ENCODE measurements at places on chromosomes 6 and 20.

- DNase-seq: no peak
These were observed 141.1 kb upstream of the EEF1E1 start for GRCh38 chr6:8243475-8243874.

- DNase-seq: no peak
These were observed 23.9 kb upstream of the PRL start for GRCh38 chr6:22320750-22321149.

- DNase-seq: no peak
These were observed 1.2 kb downstream of the PANK2 start for GRCh38 chr20:3890398-3890751.

DNA sequence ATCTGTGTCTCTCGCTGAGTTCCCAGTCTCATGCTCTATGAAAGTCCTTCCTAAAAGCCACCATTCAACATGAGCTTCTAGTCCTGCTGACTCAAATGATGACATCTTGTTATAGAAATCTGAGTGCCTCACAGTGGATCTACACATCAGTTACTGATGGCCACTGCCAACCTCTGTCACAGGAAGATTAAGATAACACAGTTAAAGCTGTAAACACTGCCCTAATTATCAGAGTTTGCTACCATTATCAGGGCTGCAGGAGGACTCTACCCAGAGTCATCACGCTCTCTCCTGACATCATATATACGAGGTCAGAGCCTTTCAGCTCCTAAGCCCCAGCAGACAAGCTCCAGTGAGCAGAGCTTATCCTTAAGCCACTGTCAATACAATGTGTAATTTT is 63.2 kb downstream of the HIVEP2 start:
- no peak for DNase-seq

DNA sequence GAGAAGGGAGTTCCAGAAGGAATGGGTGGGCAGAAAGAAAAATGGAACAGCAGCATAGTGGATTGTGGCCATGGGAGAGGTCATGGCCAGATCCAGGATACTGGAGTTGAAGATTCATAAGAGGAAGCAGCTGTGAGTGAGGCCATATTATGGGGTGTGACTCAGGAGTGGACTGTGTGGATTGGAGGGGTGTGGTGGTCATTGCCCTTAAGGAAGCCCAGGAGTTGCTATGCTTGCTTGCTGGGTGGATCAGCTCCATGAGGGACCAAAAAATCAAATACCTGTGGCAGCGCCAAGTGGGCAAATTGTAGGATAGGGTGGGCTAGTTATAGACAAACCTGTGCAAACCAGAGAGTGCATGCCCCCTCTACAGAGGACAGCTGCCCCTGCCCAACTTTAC is 18.3 kb downstream of the LRRC1 start:
- DNase-seq: no peak

DNA sequence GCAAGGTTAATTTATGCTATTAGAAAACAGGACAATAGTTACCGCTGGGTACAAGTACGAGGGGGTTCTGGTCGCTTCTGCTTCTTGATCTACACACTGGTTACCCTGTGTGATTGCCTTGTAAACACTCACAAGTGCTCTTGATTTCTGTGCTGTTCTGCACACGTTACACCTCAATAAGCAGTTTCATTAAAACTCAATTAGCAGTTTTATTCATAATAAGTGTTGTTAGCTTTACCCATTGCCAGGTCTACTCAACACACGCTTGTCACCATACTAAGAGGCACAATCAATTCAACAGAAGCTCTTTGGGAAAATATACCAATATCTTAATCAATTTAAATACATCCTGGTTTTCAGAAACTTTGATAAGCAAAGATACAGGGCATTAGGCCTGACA is 20.4 kb downstream of the BMP7 start:
- DNase-seq: no peak

DNA sequence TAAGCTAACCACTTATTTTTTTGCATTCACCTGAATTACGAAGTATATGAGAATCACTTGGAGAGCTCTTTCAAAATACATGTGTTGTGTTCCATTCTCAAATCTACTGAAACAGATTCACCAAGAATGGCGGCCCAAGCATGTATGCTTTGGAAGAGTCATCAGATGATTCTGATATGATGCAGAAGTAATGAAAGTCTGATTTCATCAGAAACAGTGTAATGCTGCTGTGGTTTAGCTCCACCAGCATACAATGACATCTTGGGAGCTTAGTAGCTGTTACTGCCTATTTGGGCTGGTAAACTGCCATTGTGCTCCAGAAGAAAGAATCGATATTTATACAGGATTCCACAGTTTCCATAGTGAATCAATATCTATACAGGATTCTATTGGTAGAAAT is 52.9 kb downstream of the UBR2 start:
- DNase-seq: no peak

GRCh38 chr6:43830775-43831174 is 60.8 kb downstream of the VEGFA start:
- no peak for DNase-seq

- no peak for DNase-seq
These were observed 923.4 kb downstream of the QKI start for GRCh38 chr6:164337925-164338397.

GRCh38 chr20:21147593-21147992 is 21.7 kb downstream of the KIZ start:
- DNase-seq: no peak

DNA sequence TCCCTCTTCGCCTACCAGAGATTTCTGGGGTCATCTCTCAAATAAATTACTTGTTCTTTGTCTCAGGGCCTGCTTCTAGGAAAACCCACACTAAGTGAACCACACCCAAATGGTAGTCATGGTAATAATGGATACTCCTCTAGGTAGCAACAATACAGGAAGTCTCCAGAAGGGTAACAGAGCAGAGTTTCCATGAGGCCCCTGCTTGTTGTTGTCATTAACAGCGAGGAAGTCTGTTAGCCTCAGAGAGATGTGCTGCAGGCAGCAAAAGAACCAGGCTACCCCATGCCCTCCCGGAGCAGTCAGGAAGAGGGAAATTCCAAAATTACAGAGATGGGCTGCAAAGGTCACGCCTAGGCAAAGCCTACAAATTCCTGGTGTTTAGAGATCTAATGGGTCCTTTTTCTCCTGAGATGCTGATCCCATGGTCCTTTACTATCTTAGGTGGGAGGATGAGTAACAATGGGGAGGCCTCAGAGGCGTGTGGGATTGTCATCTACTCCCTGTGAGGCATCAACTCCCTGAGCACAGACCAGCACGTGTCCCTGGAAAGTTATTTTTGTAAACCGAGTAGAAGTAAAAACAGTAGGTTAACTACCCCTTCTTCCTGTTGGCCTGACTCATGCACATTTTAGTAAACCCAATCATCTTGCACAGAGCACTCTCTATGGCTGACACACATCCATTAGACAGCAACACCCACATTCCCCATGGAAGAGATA is 10.1 kb downstream of the ISM1 start:
- no peak for DNase-seq

GRCh38 chr20:63317601-63318291 is 24.8 kb downstream of the COL20A1 start:
- no peak for DNase-seq

DNA sequence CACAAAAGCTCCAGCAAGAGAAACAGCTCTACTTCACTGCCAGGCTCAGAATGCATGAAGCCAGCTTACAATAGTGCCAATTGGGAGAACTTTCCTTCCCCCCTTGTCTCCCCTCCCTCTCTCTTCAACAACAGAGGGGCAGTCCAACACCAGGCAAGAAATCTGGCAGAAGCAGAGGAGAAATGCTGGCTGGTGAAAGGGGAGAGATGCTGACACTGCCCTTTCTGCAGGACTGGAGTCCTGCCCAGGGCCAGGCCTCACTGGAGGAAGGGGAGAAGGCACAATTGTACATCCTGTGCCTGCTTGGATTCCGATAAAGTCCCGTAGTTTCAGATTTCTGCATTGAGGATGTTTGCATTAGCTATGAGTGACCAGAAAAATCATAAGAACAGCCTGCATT is 148.6 kb downstream of the LRRC1 start:
- no peak for DNase-seq

DNA sequence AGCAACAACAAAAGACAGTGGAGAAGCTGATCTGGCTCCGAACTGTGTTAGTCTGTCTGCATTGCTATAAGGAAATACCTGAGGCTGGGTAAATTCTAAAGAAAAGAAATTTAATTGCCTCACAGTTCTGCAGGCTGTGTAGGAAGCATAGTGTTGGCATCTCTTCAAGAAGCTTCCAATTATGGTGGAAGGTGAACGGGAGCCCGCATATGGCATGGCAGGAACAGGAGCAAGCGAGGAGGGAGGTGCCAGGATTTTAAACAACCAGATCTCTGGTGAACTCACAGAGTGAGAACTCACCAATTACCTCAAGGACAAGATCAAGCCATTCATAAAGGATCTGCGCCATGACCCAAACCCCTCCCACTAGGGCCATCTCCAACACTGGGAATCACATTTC is 293.5 kb downstream of the SMOC2 start:
- DNase-seq: no peak
